ENCODE measurements at places on chromosomes 7 and 10.

GRCh38 chr10:3406556-3406955 is 234.0 kb upstream of the PITRM1 start:
- DNase-seq, result no peak

GRCh38 chr10:77741746-77742145 is 104.1 kb upstream of the KCNMA1 start:
- DNase-seq, result no peak

- no peak for DNase-seq
These were observed 18.6 kb upstream of the SMO start for GRCh38 chr7:129169686-129170440.

- no peak for DNase-seq
These were observed 151.2 kb downstream of the AOAH start for GRCh38 chr7:36573066-36573465.

DNA sequence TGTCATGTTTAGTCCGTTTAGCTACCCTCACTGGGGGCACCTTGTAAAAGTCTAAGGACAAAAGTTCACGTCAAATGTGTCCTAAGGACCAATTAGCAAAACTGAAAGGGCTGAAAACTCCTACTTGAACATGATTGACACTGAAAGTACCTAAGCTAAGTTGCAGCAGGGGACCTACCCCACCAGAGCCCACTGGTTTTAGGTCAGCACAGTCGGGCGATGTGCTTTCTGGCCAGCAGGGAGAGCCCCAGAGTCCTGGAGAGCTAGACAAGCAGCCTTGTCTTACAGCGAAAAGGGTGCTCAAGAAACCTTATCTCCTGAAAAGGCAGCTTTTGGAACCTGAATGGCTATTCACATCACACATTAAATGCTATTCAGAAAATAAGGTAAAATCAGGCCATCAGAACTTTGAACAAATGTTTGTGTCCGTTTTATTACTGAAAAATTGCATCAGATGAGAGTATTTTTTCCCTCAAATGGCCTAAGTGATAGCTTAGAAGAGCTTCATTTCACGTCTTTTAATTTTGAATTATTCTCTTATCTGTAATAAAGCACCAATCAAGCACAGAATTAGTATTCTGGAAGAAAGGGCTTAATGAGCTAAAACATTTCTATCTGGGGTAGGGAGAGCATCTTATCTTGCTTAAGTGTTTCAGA is 52.2 kb upstream of the MKI67 start:
- DNase-seq, result peak; percentile 42

GRCh38 chr10:86370006-86370585 is 3.5 kb upstream of the GRID1 start:
- no peak for DNase-seq

DNA sequence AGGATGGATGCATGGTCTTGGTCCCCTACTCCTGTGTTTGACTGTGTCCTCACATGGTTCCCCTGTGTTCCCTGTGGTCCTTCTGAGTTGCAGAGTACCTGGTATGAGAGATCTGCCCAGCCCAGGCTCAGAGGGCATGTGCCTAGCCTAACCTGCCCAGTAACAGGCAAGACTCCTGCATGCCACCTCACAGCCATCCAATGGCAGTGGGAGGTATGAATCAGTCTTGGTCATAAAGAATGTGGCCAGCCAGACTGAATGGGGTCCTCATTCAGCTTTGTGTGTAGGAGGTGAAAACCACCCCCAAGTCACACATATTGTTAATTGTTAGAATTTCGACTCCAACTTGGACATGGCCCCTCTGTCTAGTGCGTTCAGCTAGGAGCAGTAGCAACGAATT is 17.2 kb upstream of the GPR158 start:
- DNase-seq, result no peak

DNA sequence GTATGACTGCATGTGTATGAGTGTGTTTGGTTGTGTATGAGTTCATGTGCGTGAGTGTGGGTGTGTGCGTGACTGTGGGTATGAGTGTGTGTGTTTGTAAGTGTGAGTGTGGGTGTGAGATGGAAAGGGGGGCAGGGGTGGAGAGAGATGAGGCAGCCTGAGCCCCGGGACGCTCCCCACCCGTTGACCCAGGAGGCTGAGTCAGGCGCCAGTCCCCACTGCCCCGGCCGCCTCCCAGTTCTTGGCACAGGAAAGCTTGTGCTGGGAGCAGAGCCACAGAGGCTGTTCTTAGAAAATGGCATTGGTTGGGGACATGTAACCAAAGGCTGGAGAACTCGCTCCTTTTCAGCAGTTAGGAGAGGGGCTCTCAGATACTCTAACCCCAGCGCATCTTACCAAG is 27.8 kb upstream of the NUB1 start:
- peak; percentile 9 for DNase-seq

DNA sequence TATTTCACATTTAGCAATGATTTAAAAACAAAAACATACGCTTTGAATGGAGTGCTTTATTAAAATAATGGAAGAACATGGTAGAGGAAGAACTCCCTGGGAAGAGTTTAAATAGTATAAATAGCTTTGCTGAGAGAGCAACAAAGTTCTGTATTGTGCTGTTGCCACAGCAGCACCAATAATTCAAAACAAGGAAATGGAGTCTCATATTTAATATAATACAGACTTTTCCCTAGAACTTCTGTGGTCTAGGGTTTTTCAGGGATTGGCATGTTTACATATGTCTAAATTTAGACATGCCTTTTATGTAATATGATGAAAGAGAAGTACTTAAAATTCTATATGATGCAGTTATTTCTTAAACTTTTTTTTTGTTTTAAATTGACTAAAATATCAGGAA is 217.2 kb upstream of the HDAC9 start:
- no peak for DNase-seq

GRCh38 chr10:92291616-92291865 is 574 bp downstream of the MARCHF5 start:
- no peak for DNase-seq

- DNase-seq, result no peak
These were observed 41.1 kb downstream of the SUGCT start for GRCh38 chr7:40175725-40176510.

DNA sequence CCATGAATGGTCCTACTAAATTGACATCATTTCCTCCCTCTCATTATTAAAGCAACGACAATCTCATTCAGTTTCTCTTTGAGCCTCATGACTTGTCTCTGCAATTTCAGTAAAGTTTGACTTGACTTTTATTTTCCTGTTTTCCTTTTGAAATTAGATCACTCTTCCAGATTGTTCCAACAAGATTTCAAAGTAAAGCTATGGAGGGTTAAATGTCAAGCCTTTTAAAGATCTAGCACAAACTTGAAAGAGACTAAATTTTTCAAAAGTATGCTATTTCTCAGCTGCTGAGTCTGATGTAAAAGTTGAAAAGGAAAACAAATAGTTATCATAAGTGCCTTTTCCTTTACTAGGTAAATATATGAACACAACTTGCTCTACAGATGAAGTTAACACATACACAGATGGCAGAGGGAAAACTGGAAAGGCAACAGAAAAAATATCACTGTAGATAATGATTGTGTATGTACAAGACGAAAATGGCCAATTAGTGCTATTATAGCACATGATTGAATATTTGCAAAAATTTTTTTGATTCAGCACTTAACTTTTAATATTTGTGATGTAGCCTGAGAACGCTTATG is 200.6 kb downstream of the WDR11 start:
- no peak for DNase-seq

DNA sequence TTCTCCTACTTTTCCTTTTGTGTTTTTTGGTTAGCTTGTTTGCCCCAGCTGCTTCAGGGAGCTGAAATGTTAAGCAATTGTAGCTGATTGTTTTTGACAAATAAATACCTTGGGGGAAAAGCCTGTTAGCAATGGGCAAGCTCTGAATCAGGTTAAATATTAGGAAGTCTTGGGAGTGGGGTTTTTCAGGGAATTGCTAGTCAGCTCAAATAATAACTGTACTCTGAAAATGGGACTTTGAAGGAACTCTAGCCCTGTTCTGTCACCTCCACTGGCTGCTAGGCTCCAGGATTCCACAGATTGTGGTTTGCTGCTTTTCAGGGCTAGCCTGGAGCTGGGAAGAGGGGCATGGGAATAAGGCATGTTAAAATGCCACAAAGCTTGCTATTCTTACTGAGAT is 39.5 kb downstream of the ADK start:
- no peak for DNase-seq

GRCh38 chr7:10767771-10768170 is 205.9 kb upstream of the PHF14 start:
- DNase-seq, result no peak

GRCh38 chr10:80485946-80486764 is 32.0 kb downstream of the TSPAN14 start:
- no peak for DNase-seq

DNA sequence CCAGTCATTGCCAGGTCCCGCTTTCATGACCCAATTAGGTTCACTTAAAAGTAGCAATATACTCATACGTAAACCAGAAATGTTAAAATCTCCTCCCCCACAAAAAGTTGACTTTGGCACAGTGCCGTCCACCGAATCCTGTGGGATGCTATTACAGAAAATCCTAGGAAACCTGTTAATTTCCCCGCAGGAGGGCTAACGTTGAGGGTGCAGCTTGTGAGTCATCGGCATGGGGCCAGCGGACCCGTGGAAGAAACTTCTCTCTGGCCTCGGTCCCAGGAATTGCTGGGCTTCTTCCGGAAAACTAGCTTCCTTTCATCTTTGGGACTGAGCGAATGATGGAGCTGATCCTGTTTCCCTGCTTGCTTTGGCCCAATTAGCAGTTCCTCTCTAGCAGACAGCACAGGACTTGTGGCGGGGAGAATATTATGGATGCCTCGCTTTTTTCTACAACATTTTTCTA is 13.5 kb downstream of the CRYGN start:
- no peak for DNase-seq

DNA sequence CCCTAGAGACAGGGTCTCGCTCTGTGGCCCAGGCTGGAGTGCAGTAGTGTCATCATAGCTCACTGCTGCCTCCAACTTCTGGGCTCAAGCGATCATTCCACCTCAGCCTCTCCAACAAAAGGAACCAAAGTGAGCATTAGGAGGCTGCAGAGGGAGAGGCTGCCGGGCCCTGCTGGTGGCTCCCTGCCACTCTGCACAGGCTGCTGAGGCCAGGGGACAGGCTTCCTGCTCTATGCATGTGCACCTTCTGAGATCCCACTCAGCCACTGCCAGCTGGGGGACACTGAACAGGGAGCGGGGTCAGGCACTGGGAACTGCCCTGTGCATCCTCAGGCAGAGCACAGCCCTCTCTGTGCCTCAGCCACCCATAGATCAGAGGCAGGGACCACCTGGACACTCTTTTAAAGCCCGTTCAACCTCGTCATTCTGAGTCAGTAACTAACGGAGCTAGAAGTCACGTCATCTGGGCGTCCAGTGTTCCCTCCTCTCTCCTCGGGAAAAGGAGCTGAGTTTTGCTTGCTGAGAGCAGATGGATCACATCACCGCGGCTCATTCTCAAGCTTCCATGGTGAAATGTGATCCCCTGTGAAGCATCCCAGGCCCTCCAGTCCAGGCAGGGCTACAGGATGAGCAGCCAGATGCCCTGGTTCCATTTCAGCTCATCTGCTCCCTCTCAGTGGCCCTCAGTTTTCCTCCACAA is 109.6 kb downstream of the MYL10 start:
- no peak for DNase-seq

- DNase-seq, result no peak
These were observed 78.5 kb downstream of the CDCA7L start for GRCh38 chr7:21867226-21867625.

GRCh38 chr10:131870831-131871672 is 29.8 kb upstream of the PPP2R2D start:
- no peak for DNase-seq

GRCh38 chr10:82020999-82021398 is 146.0 kb downstream of the NRG3 start:
- DNase-seq, result no peak

DNA sequence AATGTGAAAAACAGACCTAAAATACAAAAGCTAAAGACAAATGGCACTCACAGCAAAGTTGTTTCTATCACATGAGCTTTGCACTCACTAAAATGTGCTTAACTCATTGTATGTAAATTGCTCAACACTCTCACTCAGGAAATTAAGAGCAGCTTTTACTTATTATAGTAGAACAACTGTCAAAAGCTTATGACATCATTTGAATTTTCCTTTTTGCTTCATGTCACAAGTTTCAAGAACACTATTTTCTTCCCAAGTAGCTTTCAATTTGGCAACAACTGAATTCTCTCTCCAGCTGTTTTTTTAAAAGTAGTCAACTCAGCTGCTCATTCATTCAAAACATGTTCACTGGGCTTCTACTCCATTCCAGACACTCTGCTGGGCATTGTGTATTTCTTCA is 46.9 kb downstream of the ATE1 start:
- no peak for DNase-seq

DNA sequence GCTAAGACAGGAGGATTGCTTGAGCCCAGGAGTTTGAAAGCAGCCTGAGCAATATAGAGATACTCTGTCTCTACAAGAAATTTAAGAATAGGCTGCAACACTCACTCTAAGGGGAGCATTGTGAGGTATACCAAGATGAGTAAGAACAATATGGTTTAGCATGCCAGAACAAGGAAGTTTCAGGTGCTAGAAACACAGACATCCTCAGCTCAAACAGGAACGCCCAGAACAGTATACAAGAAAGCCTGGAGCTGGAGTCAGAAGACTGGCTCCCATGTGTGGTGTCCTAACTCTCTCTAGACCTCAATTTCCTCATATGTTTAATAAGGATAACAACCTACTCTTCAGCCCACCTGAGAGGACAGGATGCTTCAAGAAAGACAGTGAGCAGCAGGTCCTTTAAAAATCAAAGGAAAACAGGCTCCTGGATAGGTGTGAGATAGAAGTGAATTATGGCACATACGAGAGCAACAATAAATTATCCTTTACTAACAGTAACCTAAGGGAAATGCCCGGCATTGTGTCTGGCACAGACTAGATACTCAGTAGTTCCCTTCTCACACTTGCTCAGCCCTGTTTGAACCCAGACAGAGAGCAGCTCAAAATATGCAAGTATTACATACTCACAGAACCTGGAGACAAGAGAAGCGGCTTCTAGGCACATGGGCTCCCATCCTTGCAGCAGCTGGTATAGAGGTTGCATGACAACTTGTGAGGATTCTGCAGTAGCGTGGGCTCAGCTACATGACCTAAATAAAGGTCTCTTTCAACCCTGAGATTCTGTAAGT is 45.4 kb downstream of the KAT6B start:
- DNase-seq, result peak; percentile 23

Data from stimulated activated CD4-positive, alpha-beta T cell treated with anti-CD3 and anti-CD28 coated beads, Interleukin-4, amount 100 ng/mL, for 24 hours (primary cell).